Activated T-cell treated with anti-CD3 and anti-CD28 coated beads, Interleukin-2, amount 50 U/mL, for 72 hours (primary cell): ENCODE measurements at places on chromosomes 5 and 9.

DNA sequence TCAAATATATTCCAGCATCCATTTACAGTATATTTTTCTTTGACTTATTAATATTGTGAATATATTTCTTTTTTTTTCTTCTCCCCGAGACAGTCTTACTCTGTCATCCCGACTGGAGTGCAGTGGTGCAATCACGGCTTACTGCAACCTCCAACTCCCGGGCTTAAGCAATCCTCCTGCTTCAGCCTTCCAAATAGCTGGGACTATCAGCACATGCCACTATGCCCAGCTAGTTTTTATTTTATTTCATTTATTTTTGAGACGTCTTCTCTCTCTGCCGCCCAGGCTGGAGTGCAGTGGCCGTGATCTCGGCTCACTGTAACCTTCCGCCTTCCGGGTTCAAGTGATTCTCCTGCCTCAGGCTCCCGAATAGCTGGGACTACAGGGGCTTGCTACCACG is 7.4 kb upstream of the GLIPR2 start:
- DNase-seq: no peak

GRCh38 chr5:171823269-171823668 is 37.7 kb downstream of the SMIM23 start:
- no peak for DNase-seq

GRCh38 chr9:79001012-79001411 is 570.8 kb upstream of the TLE4 start:
- DNase-seq: no peak

GRCh38 chr5:170439944-170440269 is 50.7 kb upstream of the KCNMB1 start:
- DNase-seq: no peak

GRCh38 chr5:144009116-144009515 is 161.3 kb downstream of the YIPF5 start:
- no peak for DNase-seq

GRCh38 chr9:117028103-117028858 is 341.2 kb downstream of the TRIM32 start:
- DNase-seq: no peak

- DNase-seq: no peak
Measured at GRCh38 chr5:40431734-40432133, 248.0 kb upstream of the PTGER4 start.

DNA sequence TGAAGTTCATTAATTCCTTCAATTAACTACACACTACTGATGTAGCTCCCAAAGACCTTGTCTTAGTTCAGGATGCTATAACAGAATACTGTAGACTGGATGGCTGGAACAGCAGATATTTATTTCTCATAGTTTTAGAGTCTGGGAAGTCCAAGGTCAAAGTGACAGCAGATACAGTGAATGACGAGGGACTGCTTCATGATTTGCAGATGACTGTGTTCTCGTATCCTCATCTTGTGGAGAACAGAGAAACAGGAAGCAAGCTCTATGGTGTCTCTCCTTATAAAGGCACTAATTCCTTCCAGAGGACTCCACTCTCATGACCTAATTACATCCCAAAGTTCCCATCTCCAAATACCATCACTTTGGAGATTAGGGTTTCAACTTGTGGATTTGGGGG is 65.6 kb upstream of the MAP1B start:
- DNase-seq: no peak

- DNase-seq: no peak
Measured at GRCh38 chr9:92617195-92617813, 52.6 kb downstream of the IPPK start.

DNA sequence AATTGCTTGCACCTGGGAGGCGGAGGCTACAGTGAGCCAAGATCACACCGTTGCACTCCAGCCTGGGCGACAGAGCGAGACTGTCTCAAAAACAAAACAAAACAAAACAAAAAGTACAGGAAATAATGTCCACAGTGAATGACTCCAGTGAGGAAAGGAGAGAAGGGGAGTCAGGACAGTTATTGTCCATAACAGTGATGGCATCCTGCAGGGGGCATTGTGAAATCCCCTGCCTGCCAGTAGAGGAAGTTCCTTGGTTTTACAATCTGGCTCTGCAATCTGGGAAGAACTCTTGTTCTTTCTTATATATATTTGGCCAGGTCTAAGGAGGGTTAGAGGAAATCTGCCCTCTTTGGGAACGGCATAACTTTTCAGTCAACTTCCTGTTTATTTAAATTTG is 8.2 kb downstream of the SH3GL2 start:
- DNase-seq: no peak

DNA sequence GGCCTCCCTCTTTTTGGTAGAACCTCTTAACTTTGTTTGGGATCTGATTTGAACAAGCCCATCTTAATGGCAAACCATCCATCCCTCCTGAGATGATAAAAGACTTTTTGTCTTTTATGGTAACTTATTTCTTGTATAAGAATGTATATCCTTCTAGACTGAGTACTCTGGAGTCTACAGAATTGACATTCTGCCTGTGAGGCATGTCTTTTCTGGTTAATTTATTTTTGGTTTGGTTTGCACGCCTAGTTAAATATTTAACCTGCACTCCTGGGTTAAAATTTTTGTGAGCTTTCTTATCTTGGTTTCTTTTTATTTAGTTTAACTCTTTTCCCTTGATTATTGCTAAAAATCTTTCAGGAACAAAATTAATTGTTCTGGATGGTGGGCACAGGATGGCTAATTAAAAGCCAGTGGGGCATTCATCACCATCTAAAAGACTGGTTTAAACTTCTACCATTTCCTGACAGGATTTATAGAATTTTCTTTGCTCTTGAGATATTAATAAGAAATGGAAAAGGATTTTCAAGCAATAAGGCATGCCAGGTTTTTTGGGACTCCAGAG is 50.3 kb downstream of the PHAX start:
- DNase-seq: no peak

- DNase-seq: no peak
Measured at GRCh38 chr5:158431369-158432029, 572.6 kb upstream of the CLINT1 start.

DNA sequence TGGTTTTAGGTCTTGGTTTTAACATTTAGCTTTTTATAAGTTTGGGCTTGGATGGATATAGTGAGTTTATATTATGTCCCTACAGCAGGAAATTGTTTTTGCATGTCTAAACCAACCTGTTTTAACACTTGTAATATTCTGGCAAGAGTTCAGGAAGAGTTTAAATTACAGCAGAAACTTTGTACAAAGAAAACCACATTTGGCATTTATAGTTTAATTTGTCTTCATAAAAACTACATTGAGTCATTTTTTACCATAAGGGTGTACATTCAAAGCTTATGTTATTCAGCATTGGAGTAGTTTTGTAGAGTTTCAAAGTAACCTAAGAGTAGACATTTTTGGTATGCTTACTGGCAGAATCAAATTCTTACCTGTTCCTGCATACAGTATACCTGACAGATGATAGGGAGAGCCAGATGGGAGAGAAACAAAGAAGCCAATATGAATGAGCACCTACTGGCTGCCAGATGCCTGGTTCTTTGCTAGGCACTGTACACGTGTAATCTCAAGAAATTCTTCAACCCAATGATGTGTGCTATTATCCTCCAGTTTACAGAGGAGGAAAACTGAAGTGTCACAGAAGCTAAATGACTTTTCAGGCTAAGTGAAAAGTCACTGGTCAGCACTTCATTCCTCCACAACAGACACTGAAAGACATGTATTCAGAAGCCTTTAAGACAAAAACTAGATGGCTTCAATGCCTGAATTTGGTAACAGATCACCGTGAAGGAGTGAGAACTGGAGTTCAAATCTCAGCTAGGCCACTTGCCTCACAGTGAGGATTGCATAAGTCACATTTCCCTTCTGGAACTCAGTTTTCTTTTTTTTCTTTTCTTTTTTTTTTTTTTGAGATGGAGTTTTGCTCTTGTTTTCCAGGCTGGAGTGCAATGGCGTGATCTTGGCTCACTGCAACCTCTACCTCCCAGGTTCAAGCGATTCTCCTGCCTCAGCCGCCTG is 25.9 kb upstream of the ECM2 start:
- no peak for DNase-seq

DNA sequence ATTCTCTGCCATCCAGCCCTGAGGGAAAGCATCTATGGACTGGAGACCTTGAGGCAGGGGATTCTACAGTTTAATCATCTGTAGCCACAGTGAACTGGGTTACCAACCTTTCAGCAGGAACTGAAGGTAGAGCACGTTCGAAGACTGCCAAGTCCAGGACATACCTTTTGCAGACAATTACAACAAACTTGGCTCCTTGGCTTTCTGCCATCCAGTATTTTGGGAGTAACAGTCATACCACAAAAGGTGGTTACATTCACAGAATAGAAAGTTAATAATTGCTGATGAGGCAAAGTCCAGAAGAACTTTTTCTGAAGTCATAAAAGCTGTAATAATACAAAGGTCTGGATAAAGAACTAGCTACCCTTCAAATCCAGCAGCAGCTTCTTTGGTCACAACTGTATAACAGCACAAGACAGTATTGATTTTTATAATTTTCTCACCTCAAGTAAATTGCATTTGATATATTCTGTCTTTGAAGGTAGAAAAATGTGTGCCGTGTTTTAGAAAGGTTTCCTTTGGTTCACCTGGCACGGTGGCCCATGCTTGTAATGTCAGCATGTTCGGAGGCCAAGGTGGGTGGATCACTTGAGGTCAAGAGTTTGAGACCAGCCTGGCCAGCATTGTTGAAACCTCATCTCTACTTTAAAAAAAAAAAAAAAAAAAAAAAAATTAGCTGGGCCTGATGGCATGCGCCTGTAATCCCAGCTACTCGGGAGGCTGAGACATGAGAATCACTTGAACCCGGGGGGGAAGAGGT is 236.6 kb downstream of the NR3C1 start:
- DNase-seq: no peak

GRCh38 chr5:133461796-133462516 is 150.4 kb downstream of the FSTL4 start:
- no peak for DNase-seq

DNA sequence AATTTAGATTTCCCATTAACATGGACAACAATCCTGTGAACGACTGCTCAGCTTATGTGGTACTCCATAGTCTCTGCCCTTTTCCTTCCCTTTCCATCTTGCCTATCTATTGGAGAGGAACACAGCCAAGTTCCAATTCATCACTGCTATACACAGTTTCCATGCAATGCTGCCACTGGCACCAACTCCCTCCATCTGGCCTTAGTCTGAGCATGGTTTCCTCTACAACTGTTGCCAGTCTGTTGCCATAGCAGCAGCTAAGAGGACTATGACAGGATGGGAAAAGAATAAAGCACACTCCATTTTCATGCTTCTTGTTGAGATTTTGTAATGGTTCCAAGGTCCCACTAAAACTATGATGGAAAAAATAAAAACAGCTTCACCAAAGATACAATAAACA is 189.0 kb downstream of the HCN1 start:
- no peak for DNase-seq

DNA sequence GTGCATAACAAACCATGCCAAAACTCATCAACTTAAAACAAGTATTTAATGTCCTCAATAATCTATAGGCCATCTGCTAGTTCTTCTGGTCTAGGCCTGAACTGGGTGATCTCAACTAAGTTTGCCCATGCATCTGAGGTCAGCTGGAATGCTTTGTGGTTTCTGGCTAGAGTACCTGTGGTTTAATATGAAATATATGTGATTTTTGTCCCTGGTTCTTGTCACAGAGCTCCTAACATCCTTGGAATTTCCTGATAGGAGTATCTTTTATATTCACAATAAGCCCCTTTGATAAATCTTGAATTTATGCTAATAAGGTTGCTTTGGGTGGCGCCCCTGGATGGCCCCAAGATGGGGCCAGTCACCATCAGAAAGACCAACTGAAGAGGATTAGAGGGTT is 535.9 kb downstream of the DNAH5 start:
- DNase-seq: no peak

- no peak for DNase-seq
Measured at GRCh38 chr5:4735261-4735660, 404.9 kb upstream of the ADAMTS16 start.

- DNase-seq: no peak
Measured at GRCh38 chr9:91693226-91693625, 256.8 kb downstream of the ROR2 start.

DNA sequence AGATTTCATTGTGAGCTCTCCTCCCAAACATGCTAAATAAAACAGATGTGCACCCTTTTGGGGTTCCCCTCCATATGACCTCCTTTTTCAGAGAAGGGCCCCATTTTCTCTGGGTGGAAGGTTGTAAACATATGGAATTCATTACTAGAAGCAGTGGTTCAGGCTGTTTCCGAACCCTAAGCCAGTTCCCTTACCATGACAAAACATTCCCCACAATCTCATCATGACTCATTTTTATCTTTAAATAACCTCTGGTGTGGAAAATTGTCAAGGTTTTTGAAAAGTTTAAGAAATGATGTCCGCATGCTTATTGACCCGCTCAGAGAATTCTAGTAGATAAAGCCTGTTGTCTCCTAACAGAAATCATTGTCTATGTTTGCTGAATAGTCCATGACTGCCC is 127.3 kb upstream of the PIK3R1 start:
- DNase-seq: no peak

DNA sequence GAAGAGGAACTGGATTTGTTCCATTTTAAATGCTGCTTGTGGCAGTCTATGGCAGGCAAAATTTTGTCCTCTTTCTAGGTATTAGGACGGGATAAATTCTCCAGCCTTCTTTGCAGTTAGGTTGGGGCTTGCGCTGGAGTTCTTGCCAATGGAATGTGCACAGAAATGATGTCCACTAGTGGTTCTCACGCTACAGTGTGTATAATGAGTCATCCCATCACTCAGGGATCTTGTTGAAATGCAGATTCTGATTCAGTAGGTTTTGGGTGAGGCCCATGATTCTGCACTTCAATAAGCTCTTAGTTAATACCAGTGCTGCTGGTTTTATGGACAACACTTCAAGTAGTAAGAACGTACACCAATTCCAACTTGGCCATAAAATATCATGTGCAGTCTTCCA is 317.6 kb upstream of the KLF4 start:
- DNase-seq: no peak

GRCh38 chr9:98709968-98710965 is 1.5 kb upstream of the GABBR2 start:
- DNase-seq: no peak

DNA sequence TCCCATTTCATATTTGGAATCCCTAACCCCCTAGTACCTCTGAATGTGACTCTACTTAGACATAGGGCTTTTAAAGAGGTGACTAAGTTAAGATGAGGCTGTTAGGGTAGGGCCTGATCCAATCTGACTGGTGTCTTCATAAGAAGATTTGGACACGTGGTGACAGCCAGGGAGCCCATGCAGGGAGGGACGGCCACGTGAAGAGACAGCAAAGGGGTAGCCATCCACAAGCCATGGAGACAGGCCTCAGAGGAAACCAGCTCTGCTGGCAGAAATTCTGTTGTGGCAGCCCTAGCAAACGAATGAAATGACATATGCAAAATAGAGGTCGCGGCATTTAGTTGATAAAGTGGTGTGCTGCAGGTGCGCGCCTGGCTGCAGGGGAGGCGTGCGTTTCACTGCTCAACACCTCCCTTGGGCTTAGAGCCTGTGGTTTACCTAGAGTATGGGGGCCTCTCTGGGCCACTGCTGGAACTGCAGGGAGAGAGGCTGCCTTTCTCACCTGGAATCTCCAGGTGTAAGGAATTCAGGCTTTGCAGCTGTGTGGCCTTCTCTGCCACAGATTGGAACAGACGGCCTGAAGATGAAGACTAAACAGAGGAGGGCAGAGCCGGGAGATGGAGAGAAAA is 7.1 kb upstream of the AFAP1L1 start:
- peak; percentile 30 for DNase-seq
